ENCODE measurements at places on chromosomes 7 and 10.

GRCh38 chr10:520402-520787 lies 169.1 kb downstream of the DIP2C start:
- DNase-seq, result no peak

DNA sequence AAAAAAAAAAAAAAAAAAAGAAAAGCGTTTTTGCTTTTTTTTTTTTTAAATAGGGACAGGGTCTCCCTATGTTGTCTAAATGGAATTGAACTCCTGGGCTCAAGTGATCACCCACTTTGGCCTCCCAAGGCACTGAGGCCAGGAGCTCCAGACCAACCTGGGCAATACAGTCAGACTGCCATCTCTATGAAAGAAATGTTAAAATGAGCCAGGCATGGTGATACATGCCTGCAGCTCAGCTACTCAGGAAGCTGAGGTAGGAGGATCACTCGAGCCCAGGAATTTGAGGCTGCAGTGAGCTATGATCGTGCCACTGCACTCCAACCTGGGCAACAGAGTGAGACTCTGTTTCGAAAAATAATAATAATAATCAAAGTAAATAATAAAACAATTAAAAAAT lies 16.5 kb upstream of the LMTK2 start:
- no peak for DNase-seq

GRCh38 chr10:132198068-132198370 lies 11.3 kb downstream of the DPYSL4 start:
- no peak for DNase-seq

- DNase-seq, result no peak
These were observed 817.6 kb downstream of the TNS3 start for GRCh38 chr7:46764100-46764936.

GRCh38 chr7:124124201-124124600 lies 91.3 kb upstream of the TMEM229A start:
- no peak for DNase-seq

DNA sequence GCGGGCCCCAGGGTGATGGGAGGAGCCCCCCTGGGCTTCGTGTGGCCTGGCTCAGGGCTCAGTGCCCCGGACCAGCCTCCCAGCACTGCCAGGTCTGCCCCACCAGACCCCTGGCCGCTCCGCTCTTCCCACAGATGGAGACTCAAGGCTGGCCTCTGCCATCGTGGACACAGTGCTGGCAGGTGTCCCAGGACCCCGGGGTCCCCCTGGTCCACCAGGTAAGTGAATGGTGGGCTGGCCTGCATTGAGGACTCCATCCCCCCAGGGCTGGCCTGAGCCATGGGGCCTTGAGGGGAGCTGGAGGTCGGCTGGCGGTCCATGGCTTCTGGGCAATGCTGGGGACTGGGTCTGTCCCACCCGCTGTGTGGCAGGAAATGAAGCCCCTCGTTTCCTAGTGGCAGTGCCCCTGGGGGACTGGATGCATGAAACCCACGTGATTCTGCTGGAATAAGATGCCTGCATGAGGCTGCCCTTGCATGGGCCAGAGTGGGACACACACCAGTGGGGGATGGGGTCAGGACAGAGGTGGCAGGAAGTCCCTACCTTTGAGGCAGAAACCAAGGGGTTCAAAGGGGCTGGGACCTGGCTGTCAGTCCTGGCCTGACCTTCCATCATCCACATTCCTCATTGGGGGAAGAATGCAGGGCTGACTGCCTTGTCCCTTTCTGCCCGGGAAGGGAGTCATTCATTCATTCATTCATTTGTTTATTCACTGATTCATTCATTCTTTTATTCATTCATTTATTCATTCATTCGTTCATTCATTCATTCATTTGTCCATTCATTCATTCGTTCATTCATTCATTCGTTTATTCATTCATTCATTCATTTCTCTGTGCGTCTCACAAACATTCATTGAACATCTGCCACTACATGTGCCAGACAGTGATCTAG lies 81.8 kb downstream of the MYL10 start:
- no peak for DNase-seq

DNA sequence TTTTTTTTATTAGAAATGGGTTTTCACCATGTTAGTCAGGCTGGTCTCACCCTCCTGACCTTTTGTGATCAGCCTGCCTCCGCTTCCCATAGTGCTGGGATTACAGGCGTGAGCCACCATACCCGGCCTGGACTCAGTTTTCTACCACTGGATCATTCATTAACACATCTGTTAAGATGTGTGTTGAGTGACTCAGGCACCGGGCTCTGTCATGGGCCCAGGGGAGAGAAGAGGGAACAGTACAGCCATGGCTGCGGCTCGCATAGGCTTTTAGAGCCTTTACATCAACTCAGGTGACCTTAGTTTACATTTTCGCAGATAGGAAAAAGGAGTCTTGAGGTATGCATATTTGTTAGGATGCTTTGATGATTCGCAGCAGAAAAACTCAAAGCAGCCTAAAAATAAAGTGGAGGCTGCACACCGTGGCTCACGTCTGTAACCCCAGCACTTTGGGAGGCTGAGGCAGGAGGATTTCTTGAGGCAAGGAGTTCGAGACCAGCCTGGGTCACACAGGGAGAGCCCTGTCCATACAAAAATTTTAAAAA lies 3.1 kb upstream of the ARPC1B start:
- no peak for DNase-seq

DNA sequence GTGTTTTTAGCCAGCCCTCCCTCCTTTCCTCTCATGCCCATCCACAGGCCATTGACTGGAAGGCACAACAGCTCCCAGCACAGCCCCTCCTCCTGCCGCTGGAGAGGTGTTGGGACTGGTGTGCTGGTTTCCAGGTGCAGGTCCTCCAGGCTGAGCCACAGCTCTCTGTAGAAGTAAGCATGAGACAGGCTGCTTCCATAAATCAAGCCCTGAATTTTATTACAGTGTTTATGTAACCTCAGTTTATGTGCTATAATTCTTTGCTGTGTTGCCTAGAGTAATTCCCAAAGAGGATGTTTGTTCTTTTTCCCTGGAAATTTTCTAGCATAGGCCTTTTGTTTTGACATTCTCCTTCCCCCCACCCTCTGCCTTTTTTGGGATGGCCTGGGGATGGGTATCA lies 445.8 kb downstream of the AUTS2 start:
- no peak for DNase-seq

DNA sequence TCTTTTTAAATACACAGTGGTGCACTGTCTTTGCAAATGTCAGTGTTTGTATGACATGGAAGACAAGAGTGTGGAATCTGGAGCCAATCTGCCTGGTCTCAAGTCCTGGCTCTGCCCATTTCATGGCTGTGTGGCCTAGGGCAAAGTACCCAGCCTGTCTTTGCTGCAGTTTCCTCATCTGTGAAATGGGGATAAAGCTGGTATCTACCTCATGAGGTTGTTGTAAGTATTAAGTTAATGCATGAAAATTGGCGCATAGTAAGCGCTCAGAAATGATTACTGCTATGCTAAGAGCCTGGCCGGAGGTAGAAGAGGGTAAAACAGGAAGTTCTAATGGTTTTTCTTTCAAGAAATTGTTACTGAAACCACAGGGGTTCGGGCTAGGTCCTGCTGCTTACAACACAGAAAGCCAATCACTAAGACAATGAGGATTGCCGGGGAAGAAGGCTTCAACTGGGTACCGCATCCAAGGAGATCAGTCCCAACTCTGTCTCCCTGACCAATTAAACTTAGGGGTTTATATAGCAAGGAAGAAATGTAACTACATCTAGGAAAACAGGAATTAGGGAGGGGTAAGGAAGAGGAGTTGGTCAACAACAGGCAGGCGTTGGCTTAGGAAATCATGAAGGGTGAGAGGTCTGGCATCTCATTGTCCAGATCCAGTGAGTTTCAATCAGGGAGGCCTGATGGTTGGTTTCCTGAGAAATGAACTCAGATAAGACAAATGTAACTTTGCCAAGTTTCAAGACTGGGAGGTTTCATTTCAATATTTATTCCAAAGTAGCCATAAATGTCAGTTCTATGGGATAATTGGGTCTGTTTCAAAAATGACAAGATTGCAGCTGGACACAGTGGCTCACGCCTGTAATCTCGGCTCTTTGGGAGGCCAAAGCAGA lies 57.0 kb downstream of the CHST3 start:
- no peak for DNase-seq

DNA sequence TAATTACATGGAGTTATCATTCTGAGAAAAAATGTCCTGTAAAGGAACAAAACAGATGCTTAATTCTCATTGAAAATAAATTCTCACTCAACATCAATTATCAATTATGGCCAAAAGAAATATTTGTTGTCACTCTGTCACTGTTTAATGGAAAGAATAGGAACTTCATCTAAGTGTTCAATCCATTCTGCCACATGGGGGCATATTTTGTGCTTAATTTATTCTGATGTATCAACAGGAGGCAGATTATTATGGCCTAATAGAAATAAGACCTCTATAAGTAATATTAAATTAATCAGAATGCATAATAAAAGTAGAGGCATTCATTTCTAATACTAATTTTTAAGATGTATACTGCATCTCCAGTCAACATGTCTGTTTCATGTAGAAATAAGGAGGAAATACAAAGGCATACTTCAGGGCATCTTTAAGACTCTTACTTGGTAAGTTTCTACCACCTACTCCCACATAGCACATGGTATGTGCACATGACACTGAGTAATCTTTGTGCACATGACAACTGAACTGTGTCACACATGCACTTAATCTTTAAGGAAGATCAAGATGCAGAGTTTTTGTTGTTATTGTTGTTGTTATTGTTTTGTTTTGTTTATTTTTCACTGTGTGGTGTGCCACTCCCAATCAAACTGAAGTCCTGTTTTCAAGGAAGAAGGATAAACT lies 420.4 kb upstream of the SEMA3A start:
- no peak for DNase-seq

DNA sequence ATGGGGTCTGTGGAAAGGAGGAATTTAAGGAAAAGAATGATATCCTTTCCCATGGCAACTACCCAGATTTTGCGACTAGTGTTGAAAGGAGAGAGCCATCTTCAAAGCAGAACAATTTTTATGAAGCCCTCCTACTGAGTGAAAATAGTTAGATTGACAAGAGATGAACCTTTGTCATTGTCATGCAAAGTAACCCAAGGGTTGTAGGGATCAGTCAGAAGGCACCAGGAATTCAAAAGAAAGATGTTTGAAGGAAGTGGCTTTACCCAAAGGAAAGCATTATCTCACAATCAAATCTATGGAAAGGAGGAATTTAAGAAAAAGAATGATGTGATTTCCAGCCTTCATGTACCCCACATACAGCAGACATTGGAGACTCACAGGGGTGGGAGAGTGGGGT lies 544.4 kb downstream of the IPMK start:
- no peak for DNase-seq

GRCh38 chr7:140358412-140359051 lies 39.8 kb downstream of the SLC37A3 start:
- DNase-seq, result no peak

DNA sequence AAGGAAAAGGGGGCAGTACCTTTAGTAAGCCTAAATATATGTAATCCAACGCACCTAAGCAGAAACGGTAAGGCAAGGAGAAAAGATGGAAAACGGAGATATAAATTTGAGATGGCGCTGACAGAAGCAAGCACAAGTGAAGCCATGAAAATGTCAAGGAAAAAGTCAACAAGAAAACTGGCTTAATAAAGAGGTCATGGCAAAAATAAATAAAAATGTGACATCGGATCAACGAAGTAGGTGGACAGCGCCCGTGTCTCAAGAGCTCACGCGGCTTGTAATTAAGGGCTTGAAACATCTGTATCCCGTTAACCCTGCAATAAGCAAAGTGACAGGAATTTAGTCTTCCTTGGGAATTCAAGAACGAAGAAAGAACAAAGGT lies 611 bp downstream of the NDUFA5 start:
- DNase-seq, result no peak

DNA sequence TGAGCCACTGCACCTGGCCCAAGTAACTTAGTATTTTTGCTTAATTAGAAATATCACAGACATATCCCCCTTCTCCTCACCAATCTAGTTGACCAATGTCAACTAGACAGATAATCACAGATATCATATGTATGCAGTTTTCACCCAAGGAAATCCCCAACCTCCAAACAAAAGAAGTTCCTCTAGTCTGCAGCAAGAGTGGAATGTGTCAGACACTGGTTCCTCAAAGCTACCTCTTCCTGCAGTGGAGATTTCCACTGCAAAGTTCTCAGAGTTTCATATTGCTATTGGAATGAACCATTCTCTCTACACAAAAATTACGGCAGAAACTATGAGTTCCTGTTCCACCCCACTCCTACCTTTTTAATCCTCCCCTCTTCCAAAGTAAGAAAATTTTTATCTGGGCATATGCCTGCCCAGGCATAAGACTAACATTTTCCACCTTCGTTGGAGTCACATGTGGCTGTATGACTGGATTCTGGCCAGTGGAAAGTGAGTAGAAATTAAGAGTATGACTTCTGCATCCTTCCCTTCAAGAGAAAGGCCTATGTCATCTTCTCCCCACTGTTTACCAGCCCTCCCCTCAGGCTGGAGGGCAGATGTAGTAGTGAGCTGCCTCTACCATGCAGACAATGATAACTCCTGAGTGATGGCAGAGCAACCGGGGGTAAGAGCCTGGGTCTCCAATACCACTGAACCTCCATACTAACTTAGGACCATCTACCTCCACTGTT lies 103.0 kb downstream of the MYOF start:
- no peak for DNase-seq

- DNase-seq, result no peak
These were observed 38.1 kb downstream of the COL1A2 start for GRCh38 chr7:94432817-94433216.

DNA sequence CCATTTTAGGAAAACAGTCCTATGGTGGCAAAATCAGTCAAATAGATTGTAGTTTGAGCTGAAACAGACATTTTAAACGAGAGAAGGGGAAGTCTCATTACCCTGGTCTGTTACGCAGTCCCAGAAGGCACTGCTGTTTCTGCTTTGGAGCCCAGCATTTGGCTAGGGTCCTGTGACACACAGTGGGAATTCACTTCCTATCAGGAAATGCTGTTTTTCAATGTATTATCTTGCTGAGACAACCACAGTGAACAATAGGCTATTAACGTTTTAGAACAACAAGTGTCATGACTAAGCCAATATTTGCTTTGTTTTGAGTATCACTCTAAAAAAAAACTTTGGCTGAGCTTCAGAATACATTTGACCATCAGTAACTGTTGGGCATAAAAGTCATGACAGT lies 74.1 kb downstream of the ADD3 start:
- no peak for DNase-seq

DNA sequence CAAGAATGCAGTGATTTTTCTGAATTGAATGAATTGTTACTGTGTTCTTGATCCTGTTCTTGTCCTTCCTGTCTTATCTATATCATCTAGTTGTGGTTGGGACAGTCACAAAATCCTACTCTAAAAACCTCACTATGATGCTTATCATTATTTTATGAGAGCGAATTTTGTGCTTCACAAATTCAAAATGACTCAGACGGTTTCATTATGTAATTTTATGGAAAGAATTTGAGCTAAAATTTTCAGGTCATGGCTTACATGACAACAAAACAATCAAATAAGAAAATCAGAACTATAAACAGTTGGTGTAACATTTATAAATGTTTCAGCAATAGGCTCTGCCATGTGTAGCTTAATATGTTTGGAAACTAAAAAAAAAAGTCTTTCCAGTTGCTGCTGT lies 6.9 kb downstream of the PRKAR2B start:
- DNase-seq, result no peak

- DNase-seq, result no peak
These were observed 9.1 kb downstream of the TMEM270 start for GRCh38 chr7:73870041-73870492.

GRCh38 chr7:157768198-157768597 lies 431.4 kb downstream of the DNAJB6 start:
- no peak for DNase-seq

All from GM19239 (cell line).